PC-3 (cell line): ENCODE measurements at places on chromosomes 2 and 18. TPM values are rescaled to one million over a fixed set of nuclear protein-coding genes. Genes with fewer than 3 reads are reported as not detected.

Gene FLACC1
- 0.26 and 5.9 TPM in 2 replicates for total RNA-seq

Gene CHN1
- total RNA-seq = 7.8 and 9.2 TPM in 2 replicates

Gene TTN
- total RNA-seq = 0.52 and 1.1 TPM in 2 replicates

Gene CAPN13
- 0.44 and 1.9 TPM in 2 replicates for total RNA-seq

Gene C2orf80
- not detected in 2 replicates for total RNA-seq

Gene CHCHD5
- 25.4 and 27.9 TPM in 2 replicates for total RNA-seq

Gene LRRTM4
- total RNA-seq = not detected in 2 replicates

Gene CDCA7
- 29.3 and 36.4 TPM in 2 replicates for total RNA-seq

Gene EPB41L3
- total RNA-seq = 39.5 TPM in 2 replicates

Gene GBX2
- total RNA-seq = 30.5 and 40.5 TPM in 2 replicates

Gene STK16
- total RNA-seq = 13.8 and 16.3 TPM in 2 replicates

Gene SCYGR2
- total RNA-seq = not detected in 2 replicates

Gene SPHKAP
- not detected in 2 replicates for total RNA-seq

Gene TMEM37
- 0.26 and 0.40 TPM in 2 replicates for total RNA-seq

Gene ZSWIM2
- not detected in 2 replicates for total RNA-seq

Gene C18orf54
- 5.1 and 10.5 TPM in 2 replicates for total RNA-seq

Gene INHBB
- total RNA-seq = 223 and 269 TPM in 2 replicates

Gene DSG1
- not detected in 2 replicates for total RNA-seq
